ENCODE measurements at places on chromosomes 11 and 22.

DNA sequence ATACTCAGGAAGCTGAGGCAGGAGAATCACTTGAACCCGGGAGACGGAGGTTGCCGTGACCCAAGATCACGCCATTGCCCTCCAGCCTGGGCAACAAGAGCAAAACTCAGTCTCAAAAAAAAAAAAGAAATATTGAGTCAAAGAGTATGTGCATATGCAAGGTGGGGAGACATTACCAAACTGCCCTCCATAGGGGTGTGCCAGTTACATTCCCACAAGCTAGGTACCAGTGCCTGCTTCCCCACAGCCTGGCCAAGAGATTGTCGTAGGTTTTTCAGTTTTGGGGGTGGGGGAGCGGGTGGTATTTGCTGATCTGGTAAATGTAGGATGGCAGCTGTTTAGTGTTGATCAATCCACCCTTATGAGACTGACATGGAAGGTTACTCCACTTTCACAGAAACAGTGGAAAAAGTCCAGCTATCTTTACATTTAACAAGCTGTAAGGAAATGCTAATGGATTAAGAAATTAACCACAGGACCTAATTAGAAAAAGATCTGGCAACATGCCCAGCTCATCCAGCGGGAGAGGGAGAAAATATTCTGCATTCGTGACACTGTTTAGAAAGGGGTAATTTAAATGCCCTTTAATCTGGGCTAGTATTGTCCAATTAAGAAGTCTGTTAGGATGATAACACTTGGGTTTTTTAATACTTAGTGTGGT, 89.4 kb downstream of the PACS1 start:
- DNase-seq = no peak

- DNase-seq = no peak
Observed at GRCh38 chr11:103486604-103487003, 377.4 kb downstream of the DYNC2H1 start.

DNA sequence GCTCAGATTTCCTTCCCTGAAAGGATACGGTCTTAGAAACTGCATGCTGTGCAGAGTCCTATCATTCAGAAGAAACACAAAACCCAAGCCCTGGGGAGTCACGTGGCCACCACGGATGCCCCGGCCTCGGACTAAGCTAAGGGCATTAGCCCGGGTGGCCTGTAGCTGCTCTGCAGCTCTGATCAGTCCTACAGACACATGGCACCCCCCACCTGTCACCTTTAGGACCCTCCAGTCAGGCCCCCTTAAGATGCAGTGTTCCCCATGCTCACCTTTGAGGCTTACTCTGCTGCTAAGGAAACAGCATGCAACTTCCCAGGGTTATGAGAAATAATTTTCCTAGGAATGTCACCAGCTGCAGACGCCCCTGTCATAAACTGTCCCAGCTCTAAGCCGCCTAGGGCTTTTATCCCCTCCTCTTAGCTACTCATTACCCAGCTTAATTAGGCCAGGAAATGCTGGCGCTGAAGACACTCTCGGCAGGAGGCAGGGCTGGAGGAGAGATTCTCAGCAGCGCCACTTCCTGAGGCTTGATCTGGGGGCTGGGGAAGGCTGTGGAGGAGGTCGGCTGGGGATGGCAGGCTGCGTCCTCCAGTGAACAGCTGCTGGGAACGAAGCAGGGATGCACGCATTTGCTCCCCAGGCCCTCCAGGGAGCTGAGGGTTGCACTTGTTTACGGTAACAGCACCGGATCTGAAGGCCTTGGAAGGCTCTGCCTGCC, 47.2 kb upstream of the ADA2 start:
- DNase-seq = no peak

DNA sequence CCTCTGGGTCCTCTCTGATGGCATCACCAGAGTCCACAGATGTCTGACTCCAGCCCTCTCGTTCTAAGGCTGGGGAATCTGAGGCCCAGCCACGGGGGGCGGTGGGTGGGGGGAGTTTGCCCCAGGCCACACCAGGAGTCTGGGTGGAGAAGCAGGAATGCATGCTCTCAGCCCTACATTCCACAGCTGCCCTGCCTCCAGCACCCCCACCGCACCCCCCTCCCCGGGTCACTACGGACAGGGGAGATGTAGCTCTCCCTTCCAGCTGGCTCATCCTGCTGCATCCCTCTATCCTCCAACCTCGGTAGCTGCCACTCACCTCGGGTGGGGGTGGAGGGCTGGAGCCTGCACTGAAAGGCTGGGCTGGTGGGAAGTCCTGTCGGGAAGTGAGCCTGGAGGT, 2.3 kb upstream of the PVALB start:
- DNase-seq = no peak

- DNase-seq = no peak
Observed at GRCh38 chr11:67314218-67314617, 10.9 kb downstream of the SSH3 start.

- no peak for DNase-seq
Observed at GRCh38 chr22:33163815-33164214, 105.6 kb upstream of the SYN3 start.

DNA sequence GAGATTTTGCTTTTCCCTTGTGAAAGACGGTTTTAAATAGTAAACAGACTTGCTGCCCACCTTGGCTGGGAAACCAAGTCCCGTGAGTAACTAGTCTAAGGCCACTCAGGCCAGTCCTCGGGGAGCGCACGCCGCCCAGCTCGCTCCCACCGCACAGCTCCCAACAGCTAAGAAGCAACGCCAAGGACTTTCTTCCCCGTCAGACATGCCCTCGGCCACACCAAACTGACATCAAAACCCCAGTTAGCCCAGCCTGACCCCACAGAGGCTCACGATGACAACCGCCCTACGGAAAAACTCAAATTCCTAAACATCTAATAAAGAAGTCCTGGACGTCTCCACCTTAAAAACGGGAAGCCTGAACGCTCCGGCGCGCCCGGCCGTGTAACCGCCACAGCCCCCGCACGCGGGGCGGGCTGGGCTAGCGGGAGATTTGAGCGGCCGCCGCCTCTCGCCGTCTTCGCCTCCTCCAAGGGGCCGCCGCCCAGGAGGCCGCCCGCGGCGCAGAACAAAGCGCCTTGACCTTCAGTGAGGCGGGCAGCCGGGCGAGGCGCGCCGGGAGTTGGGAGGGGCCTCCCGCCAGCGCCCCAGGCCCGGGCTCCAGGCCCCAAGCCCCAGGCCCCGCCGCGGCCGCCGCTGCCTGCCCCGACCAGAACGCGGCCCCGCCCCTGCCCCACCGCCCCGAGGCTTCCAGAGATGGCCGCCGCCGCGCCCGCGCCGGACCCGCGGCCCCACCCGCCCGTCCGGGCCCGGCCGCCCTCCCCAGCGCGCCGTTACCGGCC, 486 bp downstream of the NAP1L4 start:
- DNase-seq = no peak

DNA sequence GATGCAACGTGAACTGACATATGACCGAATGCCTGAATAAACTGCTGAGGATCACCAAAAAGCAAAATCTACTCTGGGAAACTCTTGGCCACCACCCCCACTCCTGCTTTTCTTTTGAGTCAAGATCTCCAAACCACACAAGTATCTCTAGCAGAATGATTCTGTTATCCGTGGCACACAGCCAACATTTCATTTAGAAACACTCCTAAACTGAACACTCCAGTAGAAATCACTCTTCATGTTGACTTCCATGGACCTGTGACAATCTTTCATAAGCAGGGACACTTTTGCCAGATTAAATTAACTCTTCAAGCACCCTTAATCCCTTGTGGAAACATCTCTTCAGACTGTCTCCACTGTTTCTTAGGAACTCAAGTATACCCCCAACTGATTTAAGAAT, 44.4 kb downstream of the VSIG10L2 start:
- DNase-seq = no peak

All from stimulated activated CD4-positive, alpha-beta T cell treated with anti-CD3 and anti-CD28 coated beads, Interleukin-1b, Interleukin-23, amount 100 ng/mL, for 4 hours (primary cell).